Endodermal cell (in vitro differentiated cells): ENCODE measurements at places on chromosomes 6 and 20.

GRCh38 chr20:48656661-48657211 is 171.1 kb downstream of the PREX1 start:
- no peaks in the 10 kb centered on the region for H3K4me1 ChIP-seq
- peak; percentile 88 for DNase-seq
- H3K27me3 ChIP-seq, result no peaks in the 10 kb centered on the region
- no peak overlapping the region for H3K27ac ChIP-seq
- no peak overlapping the region for H3K4me3 ChIP-seq

GRCh38 chr6:137764464-137764863 is 102.6 kb upstream of the TNFAIP3 start:
- DNase-seq, result no peak
- H3K27me3 ChIP-seq, result no peaks in the 10 kb centered on the region
- no peak overlapping the region for H3K4me3 ChIP-seq
- peaks cover 5% of the 10 kb centered on the region for H3K4me1 ChIP-seq

DNA sequence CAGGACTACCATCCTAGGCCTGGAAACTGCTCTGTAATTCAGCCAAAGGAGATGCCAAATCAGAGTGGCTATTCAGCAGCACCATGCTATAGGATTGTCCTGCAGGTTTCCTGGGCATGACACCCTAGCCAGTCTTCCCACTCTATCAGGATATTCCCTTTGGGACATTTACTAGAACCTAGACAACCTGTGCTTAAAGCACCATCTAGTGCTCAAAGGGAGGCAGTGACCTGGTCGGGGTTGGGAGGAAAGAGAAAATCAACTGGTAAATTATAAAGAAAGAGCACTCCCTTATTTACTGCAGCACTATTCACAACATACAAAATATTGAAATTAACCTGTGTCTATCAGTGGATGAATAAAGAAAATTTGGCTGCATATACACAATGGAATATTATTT is 67.2 kb upstream of the SMLR1 start:
- H3K27ac ChIP-seq, result no peak overlapping the region
- no peaks in the 10 kb centered on the region for H3K27me3 ChIP-seq
- no peaks in the 10 kb centered on the region for H3K36me3 ChIP-seq
- peak; percentile 79 for DNase-seq
- H3K4me1 ChIP-seq, result no peaks in the 10 kb centered on the region
- no peak overlapping the region for H3K4me3 ChIP-seq

DNA sequence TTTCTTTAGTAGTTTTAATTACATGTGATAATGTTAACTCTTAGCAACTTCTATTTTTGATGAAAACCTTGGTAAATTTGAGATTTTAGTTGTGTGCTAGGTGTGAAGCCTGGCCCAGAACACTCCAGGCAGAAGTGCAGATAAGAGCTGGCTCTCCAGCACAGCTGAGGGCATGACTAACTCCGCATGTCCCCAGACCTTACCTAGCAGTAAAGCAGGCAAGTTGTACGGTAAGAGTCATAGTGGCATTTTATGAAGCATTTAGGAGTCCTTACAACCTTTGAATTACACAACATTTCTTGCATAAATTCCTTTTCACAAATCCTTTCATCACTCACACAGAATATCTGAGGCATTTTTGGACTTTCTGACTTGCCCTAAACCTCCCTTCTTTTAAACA is 67.2 kb downstream of the OPRM1 start:
- no peak for DNase-seq
- no peak overlapping the region for H3K4me3 ChIP-seq
- H3K4me1 ChIP-seq, result no peaks in the 10 kb centered on the region
- H3K27me3 ChIP-seq, result no peaks in the 10 kb centered on the region

GRCh38 chr20:33936656-33937055 is 57.1 kb upstream of the RALY start:
- H3K4me1 ChIP-seq, result no peaks in the 10 kb centered on the region
- no peak overlapping the region for H3K27ac ChIP-seq
- no peaks in the 10 kb centered on the region for H3K36me3 ChIP-seq
- no peaks in the 10 kb centered on the region for H3K27me3 ChIP-seq
- no peak for DNase-seq

GRCh38 chr6:52377538-52378221 is 15.7 kb downstream of the PAQR8 start:
- H3K27ac ChIP-seq, result no peak overlapping the region
- no peak overlapping the region for H3K4me3 ChIP-seq
- no peaks in the 10 kb centered on the region for H3K36me3 ChIP-seq
- H3K4me1 ChIP-seq, result no peaks in the 10 kb centered on the region
- DNase-seq, result no peak

GRCh38 chr6:160519603-160520042 is 144.5 kb downstream of the LPA start:
- no peak for DNase-seq
- no peak overlapping the region for H3K27ac ChIP-seq
- no peaks in the 10 kb centered on the region for H3K27me3 ChIP-seq
- no peaks in the 10 kb centered on the region for H3K4me1 ChIP-seq

DNA sequence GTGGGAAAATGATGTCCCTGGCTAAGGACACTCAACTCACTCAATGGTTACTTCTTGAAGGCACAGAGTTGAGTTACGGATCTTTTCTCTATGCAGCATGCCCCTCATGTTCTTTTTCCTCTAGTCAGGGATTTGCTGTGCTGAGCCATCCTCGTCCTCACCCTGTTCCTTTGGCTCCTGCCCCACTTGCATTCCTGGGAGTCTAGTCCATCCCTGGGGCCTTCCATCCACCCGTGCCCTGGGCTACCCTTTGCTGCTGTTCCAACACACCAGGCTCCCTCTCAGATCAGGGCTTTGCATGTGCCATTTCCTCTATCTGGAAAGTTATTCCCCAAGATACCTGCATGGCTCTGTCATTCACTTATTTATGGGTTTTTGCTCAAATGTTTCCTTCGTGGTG is 13.3 kb upstream of the KCNG1 start:
- no peaks in the 10 kb centered on the region for H3K27me3 ChIP-seq
- H3K4me3 ChIP-seq, result no peak overlapping the region
- no peak for DNase-seq
- no peaks in the 10 kb centered on the region for H3K4me1 ChIP-seq
- H3K27ac ChIP-seq, result no peak overlapping the region

GRCh38 chr20:36493051-36493800 is 48.1 kb upstream of the MYL9 start:
- H3K27ac ChIP-seq, result no peak overlapping the region
- no peak overlapping the region for H3K4me3 ChIP-seq
- H3K4me1 ChIP-seq, result peaks cover 9% of the 10 kb centered on the region

GRCh38 chr6:24460966-24461365 is 28.4 kb downstream of the GPLD1 start:
- DNase-seq, result peak; percentile 3
- H3K27ac ChIP-seq, result no peak overlapping the region
- H3K27me3 ChIP-seq, result no peaks in the 10 kb centered on the region
- no peak overlapping the region for H3K4me3 ChIP-seq
- no peaks in the 10 kb centered on the region for H3K36me3 ChIP-seq

DNA sequence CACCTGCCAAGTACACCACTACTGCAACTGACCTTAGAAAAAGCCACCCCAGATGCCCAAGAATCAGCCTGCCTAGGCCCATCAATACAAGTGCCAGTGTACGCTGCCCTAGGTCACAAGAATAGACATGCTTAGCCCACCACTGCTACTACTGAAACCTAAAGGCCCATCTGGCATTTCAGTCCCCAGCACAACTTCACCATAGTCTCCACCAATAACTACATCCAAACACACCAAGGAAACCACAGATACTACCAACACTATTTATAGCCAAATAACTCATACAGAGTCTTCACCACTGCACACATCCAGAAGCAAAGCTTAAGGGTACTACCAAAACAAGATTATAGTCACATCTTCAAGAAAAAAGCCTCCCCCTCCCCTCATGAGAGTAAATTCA is 28.2 kb downstream of the TREML4 start:
- H3K4me1 ChIP-seq, result no peaks in the 10 kb centered on the region
- DNase-seq, result no peak
- H3K36me3 ChIP-seq, result no peaks in the 10 kb centered on the region
- H3K4me3 ChIP-seq, result no peak overlapping the region
- H3K27ac ChIP-seq, result no peak overlapping the region

GRCh38 chr20:15940127-15940526 is 633.1 kb downstream of the KIF16B start:
- no peaks in the 10 kb centered on the region for H3K36me3 ChIP-seq
- H3K27me3 ChIP-seq, result no peaks in the 10 kb centered on the region
- H3K4me1 ChIP-seq, result no peaks in the 10 kb centered on the region
- H3K4me3 ChIP-seq, result no peak overlapping the region

- H3K4me1 ChIP-seq, result no peaks in the 10 kb centered on the region
- no peaks in the 10 kb centered on the region for H3K27me3 ChIP-seq
- H3K36me3 ChIP-seq, result no peaks in the 10 kb centered on the region
- no peak for DNase-seq
- no peak overlapping the region for H3K4me3 ChIP-seq
These were observed 46.7 kb downstream of the RGS17 start for GRCh38 chr6:153084393-153084792.

DNA sequence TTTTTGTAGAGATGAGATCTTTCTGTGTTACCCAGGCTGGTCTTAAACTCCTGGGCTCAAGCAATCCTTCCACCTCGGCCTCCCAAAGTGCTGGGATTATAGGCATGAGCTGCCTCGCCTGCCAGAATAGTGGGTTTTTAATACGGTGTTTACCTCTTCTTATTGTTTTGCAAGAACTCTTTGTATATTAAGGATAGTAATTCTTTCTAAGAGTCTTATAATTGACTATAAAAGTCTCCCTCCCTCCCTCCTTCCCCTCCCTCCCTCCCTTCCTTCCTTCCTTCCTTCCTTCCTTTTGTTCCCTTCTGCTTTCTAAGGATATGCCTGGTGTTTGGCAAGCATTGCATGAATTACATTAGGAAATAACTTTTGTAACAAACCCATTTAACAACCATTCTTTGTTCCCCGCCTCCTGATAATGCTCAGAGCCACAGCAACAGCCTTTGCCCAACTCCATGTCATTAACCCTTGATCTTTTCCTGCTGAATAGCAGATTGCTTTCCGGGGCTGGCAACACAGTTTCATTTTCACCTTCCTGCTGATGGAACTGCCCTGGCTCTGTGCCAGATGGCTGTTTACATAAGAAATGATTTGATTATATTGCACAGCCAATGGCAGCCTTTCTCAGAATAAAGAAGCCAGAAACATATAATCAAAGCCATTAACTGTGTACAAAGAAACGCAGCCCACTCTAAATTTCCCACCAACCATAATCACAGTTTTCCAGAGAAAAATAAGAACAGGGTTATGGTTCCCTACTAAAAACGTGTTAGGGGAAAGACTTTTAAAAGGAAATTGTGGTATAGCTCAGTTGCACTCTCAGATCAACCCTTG is 143.7 kb upstream of the PTPN1 start:
- H3K27me3 ChIP-seq, result no peaks in the 10 kb centered on the region
- no peak overlapping the region for H3K4me3 ChIP-seq
- no peak for DNase-seq
- H3K4me1 ChIP-seq, result no peaks in the 10 kb centered on the region
- peak overlapping the region; percentile 21 for H3K27ac ChIP-seq

DNA sequence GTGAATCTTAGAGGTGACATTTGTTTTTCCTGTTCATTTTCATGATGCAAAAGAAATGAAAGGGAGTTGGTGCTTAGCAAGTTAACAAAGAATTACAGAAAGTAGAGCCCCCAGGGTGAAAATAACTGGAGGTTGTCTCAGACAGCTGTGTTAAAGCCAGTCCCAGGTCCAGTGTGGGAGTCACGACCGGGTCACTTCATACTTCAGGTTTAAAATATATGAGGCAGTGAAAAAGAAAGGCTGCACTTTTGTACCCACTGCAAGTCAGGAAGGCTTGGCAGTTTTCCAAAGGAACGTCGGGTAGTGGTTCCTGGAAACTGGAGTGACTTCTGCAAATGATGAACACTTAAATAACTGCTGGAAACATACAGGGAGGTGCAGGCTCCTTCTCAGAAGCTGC is 91.5 kb upstream of the THBS2 start:
- no peak overlapping the region for H3K4me3 ChIP-seq
- H3K4me1 ChIP-seq, result no peaks in the 10 kb centered on the region
- H3K27ac ChIP-seq, result no peak overlapping the region
- H3K27me3 ChIP-seq, result no peaks in the 10 kb centered on the region
- H3K36me3 ChIP-seq, result no peaks in the 10 kb centered on the region

DNA sequence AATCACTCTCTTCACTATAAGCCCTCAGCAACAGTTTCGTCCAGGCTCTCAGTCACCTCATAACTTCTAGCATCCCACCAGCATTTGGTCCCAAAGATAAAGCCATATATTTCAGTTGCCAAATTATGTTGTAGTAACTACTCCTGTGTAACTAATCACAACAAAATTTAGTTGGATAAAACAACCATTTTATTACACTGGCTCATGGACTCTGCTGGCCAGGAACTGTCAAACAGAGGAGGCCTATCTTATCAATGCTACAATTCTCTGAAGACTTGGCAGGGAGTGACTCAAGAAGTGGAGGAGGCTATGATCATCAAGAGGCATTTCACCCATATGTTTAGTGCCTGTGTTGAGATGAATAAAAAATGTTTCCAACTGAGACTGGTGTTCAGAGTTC is 1082.3 kb upstream of the GJE1 start:
- H3K27ac ChIP-seq, result no peak overlapping the region
- DNase-seq, result no peak
- H3K36me3 ChIP-seq, result no peaks in the 10 kb centered on the region
- H3K4me3 ChIP-seq, result no peak overlapping the region

DNA sequence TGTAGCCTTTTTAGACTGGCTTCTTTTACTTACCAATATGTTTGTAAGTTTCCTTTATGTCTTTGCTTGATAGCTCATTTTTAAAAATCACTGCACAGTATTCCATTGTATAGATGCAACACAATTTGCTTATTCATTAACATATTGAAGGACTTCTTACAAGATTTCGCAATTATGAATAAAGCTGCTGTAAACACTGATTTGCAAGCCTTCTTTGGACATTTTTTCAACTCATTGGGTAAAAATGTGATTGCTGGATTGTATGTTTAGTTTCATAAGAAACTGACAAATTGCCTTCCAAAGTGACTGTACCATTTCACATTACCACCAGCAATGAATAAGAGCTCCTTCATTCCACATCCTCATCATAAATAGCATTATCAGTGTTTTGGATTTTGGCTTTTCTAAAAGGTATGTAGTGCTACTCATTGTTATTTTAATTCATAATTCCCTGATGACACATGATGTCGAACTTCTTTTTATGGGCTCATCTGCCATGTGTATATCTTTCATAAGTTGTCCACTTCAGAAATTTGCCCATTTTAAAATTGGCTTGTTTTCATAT is 80.7 kb downstream of the TFAP2B start:
- peaks cover 4% of the 10 kb centered on the region for H3K27me3 ChIP-seq
- H3K4me1 ChIP-seq, result no peaks in the 10 kb centered on the region
- no peak overlapping the region for H3K4me3 ChIP-seq
- no peak for DNase-seq

GRCh38 chr6:141307309-141307998 is 825.3 kb upstream of the GJE1 start:
- no peak for DNase-seq
- no peaks in the 10 kb centered on the region for H3K36me3 ChIP-seq
- H3K4me3 ChIP-seq, result no peak overlapping the region
- H3K27ac ChIP-seq, result no peak overlapping the region
- H3K4me1 ChIP-seq, result no peaks in the 10 kb centered on the region
